ENCODE measurements at places on chromosomes 11 and 22. TPM values are rescaled to one million over a fixed set of nuclear protein-coding genes. Genes with fewer than 3 reads are reported as not detected.

OR52I1 gene
- total RNA-seq = not detected

CALCA gene
- not detected for total RNA-seq

NUDT8 gene
- 2.4 TPM for total RNA-seq

ILK gene
- 81.4 TPM for total RNA-seq

FGF4 gene
- not detected for total RNA-seq

PISD gene
- total RNA-seq = 18.6 TPM

KLHDC7B gene
- 0.05 TPM for total RNA-seq

RTN4R gene
- 0.10 TPM for total RNA-seq

Measured in SJCRH30 (cell line).